ENCODE measurements at places on chromosomes 3 and 15.
A peak's percentile ranks its signal among the peaks of the same experiment; 100 is the strongest.

GRCh38 chr3:156215751-156216150 lies 95.4 kb downstream of the KCNAB1 start:
- DNase-seq, result no peak

GRCh38 chr3:39180546-39181346 lies 11.6 kb downstream of the XIRP1 start:
- peak; percentile 84 for DNase-seq

DNA sequence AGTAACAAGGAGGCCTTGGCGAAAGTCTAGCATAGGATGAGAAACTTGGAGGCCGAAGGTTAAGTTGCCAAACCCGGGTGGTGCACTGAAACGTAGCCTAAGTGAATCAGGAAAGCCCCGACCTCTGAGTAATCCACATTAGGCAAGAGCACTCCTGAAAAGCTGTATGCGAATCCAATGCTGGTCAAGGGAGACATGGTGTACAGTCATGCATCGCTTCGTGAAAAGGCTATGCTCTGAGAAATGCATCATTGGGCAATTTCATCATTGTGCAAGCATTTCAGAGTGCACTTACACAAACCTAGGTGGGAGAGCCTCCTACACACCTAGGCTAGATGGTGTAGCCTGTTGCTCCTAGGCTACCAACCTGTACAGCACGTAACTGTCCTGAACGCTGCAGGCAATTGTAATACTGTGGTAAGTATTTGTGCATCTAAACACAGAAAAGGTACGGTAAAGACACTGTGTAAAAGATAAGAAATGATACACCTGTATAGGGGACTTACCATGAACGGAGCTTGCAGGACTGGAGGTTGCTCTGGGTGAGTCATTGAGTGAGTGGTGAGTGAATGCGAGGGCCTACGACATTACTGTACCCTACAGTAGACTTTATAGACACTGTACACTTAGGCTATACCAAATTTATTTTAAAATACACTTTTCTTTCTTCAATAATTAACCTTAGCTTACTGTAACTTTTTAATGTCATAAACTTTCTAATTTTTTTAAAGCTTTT lies 222.5 kb downstream of the SHQ1 start:
- peak; percentile 91 for DNase-seq

- DNase-seq, result no peak
Observed at GRCh38 chr3:90031121-90031520, 923.7 kb downstream of the EPHA3 start.

- no peak for DNase-seq
Observed at GRCh38 chr3:160016972-160017371, 28.3 kb downstream of the IL12A start.

DNA sequence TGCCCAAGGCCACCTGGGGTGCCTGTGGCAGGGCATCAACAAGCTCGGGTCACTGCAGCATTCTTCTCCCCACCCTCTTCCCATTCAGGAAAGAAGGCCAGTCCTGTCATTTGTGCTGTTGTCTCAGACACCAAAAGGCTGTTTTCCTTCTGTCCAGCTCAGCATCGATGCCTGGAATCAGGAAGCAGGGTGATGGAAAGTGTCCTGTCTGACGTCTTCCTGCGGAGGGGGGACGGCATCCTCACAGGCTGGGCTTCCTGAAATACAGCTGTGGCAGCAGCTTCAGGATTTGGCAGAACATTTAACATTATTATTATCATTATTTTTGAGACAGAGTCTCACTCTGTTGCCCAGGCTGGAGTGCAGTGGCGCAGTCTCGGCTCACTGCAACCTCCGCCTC lies 33.0 kb upstream of the ANKDD1A start:
- no peak for DNase-seq

DNA sequence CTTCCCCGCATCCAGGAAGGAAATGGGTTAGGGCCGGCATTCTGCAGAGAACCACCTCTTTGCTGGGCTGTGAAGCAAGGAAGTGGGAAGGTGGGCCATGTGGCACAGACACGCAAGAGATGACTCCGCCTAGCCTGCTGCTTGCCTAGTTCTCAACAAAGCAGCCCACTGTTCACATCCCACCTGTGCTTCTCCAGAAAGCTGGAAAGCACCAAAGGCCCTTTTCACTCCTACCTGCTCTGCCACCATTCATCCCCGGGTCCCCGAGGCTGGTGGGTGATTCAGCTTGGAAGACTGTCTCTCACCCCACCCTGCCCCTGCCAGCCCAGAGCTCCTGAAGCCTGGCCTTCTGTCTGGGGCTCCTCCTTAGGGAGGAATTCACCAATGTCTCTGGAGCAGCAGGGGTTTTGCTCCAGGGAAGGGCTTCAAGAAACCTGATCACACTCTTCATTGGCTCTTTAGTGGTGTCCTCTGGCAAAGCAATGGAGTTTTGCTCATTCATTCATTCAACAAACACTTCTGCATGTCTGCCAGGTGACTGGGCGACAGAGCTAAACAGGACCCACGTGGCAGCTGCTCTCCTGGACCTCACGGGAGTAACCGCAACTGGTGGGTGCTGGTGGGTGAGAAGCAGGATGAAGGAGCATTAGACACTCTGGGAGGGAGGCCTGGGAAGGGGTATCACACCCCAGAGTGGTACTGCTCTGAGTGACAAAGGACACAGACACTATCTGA lies 145.4 kb upstream of the TLE3 start:
- DNase-seq, result no peak

DNA sequence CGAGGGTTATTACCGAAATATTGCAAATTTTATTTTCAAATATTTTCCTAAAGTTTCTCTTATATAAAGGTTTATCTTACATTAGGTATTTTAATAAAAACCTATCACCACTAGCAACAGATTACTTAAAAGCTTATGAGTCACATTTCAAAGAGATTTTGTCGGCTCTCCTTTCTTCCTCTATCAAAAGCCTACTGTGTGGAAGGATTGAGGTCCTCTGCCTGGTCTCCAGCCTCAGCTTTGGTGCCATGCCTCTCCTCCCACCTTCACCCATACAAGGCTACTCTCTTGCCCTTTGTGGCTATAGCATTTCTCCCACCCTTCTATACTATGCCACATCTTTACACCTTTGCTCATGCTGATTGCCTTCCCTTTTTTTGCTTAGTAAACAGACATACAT lies 199.3 kb downstream of the TNIK start:
- peak; percentile 41 for DNase-seq

- DNase-seq, result no peak
Observed at GRCh38 chr15:95085056-95085455, 853.7 kb downstream of the MCTP2 start.

DNA sequence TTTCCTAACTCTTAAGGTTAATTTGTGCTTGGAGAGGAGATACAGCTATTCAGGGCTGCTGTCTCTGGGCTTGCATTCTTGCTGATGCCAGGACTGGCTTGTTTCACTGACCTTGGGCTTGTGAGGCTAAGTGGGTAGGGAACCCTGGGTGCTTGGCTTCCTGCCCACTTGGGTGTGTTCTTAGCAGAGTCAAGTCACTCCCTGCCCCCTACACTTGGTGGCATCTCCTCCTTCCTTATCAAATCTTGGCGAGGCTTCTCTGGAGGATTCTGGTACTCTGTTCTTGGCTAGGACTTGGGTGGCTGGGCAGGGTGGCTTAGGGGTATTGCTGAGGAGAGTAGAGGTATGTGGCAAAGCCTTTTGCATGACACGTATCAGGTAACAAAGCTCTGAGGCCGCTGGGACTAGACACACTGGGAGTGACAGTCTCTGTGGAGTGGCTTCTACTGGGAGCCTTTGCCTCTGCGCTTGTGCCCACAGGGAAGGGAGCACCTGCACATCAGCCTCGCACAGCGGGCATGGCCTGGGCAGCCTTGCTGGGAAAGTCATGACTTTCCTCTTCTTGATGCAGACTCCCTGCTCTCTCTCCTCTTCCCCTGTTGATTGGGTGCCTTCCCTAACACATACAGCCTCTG lies 41.8 kb downstream of the CHCHD6 start:
- no peak for DNase-seq

DNA sequence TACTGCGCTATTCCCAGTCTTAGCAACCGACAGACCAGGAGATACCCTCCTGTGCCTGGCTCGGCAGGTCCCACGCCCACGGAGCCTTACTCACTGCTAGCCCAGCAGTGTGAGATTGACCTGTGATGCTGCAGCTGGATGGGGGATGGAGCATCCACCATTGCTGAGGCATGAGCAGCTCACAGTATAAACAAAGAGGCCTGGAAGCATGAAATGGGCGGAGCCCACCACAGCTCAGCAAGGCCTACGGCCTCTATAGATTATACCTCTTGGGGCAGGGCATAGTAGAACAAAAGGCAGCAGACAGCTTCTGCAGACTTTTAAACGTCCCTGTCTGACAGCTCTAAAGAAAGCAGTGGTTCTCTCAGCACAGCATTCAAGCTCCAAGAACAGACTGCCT lies 160.3 kb downstream of the ANXA2 start:
- no peak for DNase-seq

GRCh38 chr3:196315821-196316220 lies 2.2 kb downstream of the DYNLT2B start:
- no peak for DNase-seq

DNA sequence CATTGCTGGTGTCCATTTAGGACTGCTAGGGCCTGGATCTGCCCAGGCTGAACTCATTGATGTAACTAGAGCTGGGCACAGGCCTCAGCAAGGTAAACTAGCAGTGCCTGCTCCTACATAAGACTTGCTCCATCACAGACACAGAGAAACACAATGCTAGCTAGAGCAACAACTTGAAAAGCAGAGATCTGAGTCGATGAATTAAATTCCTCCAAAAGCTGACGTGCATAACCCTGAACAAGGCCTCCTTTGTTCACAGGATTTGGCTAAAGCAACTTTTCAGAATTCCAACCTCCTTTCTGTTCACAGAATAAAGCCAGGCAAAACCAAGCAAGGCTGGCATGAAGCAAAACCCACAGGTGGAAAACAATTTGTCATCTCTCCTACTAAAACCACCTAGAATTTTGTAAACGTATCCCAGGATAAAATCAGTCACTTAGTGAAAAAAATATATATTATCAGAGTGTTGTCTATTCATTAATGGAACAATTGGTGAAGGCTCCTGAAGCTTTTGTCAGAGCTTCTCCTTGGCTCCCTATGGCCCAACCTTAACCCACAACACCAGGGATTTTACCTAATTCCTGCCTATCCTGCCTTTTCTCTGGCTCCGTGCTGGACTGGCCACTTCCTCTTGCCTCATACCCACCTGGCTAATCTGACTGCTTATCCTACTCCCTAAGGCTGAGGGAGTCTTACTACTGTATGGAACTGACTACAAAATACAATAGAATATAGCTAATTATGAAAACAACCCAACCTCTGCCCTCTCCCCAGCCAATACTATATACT lies 39.9 kb downstream of the PLCH1 start:
- no peak for DNase-seq

DNA sequence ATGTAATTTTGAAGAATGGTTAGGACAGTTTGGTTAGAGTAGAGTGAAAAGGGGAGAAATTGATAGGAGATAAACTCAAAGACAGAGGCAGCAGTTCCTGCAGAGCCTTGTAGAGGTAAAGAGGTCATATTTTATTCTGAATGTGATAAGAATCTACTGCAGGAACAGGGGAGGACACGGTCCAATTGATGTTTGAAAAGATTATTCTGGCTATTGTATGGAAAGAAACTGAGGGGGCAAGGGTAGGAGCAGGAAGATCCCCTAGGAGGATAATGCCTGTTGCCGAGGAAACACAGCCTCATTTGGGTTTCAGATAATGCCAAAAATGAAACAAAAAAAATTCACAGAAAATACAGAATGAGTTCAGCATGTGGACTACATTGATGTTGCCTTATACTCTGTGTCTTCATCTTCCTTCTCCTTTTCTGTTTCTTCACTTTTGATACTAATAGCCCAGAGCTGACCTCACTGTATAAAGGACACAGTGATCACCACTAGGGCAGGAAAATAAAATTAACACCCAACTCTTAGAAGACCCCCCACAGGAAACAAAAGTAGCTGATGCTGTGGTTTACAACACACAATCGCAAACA lies 454.6 kb upstream of the UBE2E2 start:
- DNase-seq, result no peak

- DNase-seq, result no peak
Observed at GRCh38 chr3:187773233-187774184, 28.2 kb upstream of the BCL6 start.

- DNase-seq, result no peak
Observed at GRCh38 chr3:170772175-170772574, 97.8 kb downstream of the RPL22L1 start.

DNA sequence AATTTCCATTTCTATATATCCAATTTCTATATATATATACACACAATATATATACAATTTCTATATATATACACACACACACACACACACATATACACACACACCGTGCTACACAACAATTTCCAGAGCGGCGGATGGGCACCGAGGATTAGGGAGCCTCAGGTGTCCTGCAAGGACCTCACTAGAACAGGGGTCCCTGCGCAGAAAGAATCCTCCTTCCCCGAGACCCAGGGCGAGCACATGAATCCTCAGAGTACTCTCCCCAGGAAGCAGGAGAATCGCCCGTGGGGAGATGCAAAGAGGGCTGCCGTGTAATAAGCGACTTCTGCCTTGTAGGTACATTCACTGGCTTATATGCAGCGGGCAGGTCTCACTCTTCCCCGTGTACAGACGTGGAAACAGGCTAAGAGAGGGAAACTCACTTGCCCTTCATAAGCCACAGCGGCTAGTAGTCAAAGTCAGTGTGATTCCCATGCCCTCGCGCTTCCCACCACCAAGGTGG lies 467 bp downstream of the PIF1 start:
- no peak for DNase-seq

GRCh38 chr3:15794303-15794771 lies 3.4 kb downstream of the ANKRD28 start:
- peak; percentile 22 for DNase-seq

GRCh38 chr3:63762934-63763550 lies 56.1 kb upstream of the C3orf49 start:
- no peak for DNase-seq

DNA sequence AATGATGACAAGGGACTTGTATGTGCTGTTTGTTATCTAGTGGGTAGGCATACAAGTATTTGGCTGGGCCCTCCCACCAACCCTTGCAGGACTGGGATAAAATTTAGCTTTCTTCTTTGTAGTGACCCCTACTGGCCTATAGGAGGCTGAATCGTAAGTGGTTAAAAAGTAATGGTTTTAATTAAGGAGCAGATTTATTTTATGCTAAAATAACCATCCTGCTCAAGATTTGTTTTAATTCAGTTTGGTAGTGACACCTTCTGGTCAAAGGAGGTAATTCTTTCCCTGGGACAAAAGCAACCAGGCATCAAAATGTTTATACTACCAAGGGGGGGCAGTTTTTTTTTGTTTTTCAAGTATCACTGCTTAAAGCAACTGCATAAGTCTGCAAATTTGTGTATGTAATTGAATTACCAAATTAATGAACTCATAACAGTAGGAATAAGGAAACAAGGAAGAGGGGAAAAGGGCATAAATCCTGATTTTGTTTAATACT lies 70.7 kb downstream of the TOP2B start:
- DNase-seq, result peak; percentile 67

- no peak for DNase-seq
Observed at GRCh38 chr15:89812011-89812846, 2.4 kb downstream of the ANPEP start.

- no peak for DNase-seq
Observed at GRCh38 chr3:112763258-112763657, 83.4 kb downstream of the CD200R1L start.
